SK-N-MC (cell line): ENCODE measurements at places on chromosomes 16 and 17.

- DNase-seq, result no peak
These were observed 987 bp upstream of the SLC4A1 start for GRCh38 chr17:44268709-44269534.

DNA sequence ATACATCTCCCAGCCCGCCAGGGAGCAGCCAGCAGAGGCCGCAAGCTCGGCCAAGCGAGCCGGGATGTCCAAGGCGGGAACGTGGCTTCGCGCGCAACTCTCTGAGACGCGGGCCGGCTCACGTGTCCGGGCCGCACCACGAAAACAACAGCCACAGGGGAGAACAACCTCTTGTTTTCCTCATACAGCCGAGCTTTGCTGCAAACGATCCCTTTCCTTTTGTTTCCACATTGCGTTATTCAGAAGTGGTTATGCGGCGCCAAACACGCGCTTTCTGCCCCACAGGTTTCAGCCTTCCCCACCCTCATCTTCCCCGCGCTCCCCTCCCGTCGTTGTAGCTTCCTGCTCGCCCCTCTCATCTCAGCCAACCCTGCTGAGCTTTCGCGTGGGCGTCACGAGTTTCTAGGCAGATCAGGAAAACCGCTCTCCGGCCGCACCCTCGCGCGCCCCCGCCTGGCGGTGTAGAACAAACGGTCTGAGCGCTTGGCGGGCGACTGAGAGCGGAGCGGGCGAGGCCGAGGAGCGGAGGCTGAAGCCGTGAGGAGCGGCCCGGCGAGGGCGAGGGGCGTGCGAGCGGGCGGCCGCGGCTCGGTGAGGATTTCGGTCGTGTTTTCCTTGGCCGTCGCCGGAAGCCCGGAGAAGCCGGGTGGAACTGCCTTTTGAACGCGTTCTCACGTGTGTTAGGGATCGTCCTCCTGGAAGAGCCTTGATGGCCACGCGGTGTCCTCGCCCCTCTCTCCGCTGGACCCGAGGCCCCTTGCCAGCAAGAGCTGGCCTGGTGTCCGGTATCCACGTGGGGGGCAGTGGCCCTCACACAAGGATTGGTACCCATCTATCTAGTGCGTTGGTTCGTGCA lies 6.6 kb upstream of the SMARCD2 start:
- no peak for DNase-seq

GRCh38 chr17:29570521-29570920 lies 2.0 kb downstream of the TP53I13 start:
- no peak for DNase-seq

DNA sequence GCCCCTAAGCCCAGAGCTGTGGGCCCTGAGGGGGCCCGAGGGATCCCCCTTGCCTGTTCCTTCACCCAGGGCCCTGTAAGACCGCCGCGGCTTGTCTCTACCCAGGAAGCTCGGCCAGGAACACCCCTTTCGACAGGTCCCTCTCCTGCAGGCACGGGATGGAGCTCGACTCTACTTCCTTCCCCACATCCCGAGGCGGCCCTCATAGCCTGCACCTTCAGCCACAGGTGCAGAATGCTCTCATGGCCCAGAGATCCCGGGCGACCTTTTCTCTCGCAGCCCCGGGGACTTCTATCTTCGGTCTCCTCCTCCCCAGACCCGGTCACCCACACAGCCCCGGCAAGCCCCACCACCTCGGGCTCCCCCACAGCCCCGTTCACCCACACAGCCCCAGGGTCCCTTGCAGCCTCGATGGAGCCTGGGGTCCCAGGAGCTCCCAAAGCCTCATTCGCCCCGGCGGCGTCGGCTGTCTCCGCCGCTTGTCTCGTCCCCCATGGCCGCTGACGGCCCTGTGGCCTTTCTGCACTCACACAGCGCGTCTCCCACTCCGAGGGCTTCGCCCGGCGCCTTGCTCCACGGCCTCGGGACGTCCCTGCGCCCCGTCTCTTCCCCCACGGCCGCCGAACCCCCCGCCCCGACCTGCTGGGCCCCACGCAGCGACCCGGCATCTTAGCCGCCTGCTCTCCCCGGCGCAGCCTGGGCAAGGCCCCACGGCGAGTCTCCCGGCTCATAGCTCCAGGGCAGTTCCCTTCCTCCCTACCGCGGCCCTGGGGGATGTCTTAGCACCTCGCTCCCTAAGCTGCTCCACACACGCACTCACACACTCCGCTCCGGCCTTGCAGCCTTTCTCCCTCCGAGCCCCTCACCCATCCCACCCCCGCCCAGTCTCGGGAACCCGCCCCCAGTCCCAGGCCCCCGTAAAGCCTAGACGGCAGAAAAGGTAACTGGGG lies 650 bp downstream of the KIAA0753 start:
- no peak for DNase-seq
